NCI-H774 (cell line): ENCODE measurements at places on chromosomes 7 and 10.

DNA sequence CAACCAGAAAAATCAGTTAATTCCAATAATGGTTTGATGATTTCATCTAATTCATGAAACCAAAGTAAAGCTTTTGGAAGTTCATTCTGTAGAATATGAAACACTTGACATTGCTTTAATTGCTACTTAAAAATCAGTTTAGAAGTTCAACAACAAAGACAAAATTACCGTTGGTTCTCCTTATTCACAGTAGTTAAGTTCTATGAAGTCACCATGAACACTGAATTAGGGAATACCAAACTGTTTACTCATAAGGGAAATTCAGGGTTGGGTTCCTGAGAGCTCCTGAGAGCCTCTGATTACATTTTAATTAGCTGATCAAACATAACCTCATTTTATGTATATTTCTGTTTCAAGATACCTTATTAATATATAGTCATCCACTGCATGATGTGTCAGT is 46.2 kb downstream of the ZNF438 start:
- DNase-seq, result no peak

DNA sequence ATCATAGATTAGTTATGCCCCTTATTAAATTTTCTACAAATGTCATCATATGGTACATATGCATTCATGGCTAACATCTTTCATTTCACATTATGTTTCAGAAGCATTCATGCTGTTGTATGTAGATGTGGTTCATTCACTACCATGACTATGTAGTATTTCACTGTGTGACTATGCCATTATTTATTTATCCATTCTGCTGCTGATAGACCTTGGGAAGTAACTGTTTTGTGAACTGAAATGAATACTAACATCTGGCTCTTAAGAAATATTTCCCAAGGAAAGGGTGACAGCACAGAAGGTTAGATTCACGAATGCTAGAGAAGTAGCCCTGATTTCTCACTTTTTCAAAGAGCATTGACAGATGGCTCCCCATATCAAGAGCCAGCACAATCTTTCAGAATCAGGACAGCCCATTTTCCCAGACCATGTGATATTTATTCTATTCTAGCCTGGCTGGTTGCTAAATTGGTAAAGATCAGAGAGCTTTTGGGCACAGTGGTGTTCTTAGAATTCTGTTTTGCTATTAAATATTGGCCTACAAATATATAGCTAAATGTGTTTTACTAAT is 157.4 kb downstream of the DYNC1I1 start:
- no peak for DNase-seq

GRCh38 chr7:803243-803635 is 29.0 kb upstream of the SUN1 start:
- DNase-seq, result no peak

- DNase-seq, result no peak
These were observed 120.0 kb downstream of the SRPK2 start for GRCh38 chr7:105268511-105269392.

DNA sequence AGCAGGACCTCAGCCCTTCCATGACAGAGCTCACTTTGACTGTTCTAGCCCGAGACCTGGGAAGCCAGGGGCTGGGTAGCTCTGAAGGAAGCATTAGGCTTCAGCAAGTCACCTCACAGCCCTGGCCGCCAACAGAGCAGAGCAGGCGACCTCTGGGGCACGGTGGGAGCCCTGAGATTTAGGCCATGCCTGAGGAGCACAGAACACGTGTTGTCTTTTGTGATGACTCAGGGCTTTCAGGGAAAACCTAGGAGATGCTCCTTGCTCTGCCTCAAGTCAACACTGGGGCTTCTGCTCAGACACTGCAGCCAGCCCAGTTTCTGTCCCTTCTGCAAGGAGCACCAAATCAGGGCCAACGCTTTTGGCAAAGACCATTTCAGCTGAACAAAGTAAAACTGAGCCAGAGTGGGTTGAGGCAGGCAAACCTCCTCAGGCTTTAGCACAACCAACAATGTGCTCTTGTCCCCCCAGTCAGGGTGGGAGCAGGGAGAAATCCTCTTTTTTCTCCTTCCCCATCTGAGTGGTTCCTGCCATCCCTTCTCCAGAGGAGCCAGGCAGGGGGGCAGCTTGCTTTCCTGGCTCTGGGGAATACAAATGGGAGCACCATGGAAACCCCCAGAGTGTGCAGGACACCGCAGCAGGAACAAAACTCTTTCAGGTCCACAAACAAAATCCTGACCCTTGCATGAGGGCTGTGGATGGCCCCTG is 14.4 kb downstream of the CAMK2G start:
- no peak for DNase-seq

GRCh38 chr10:67327626-67328535 is 368.1 kb downstream of the CTNNA3 start:
- no peak for DNase-seq

- no peak for DNase-seq
These were observed 14.4 kb downstream of the MYO1G start for GRCh38 chr7:44964384-44964830.
